AG09319 (cell line): ENCODE measurements at places on chromosomes 1 and 21.

- DNase-seq, result no peak
Measured at GRCh38 chr1:68280286-68280685, 48.0 kb upstream of the WLS start.

GRCh38 chr1:8866173-8866791, 12.2 kb downstream of the ENO1 start:
- DNase-seq, result no peak

DNA sequence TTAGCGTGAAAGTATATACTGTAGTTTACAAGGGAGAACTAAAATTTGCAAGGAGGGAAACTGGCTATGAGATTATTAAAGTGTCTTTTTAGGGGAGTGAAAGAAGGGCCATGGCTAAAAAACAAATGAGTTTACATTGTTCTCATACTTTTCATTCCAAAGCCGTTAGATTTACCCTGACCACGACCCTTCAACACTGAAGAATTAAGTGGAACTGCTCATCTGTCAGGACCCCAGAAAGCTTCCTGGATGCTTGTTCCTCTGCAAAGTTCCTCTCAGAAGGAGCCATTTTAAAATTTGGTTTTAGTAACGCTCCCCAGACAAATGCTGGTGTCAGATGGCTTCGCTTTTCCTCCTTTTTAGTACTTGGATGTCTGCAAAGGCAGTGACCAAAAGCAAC, 82.7 kb upstream of the ZBTB18 start:
- DNase-seq, result no peak

DNA sequence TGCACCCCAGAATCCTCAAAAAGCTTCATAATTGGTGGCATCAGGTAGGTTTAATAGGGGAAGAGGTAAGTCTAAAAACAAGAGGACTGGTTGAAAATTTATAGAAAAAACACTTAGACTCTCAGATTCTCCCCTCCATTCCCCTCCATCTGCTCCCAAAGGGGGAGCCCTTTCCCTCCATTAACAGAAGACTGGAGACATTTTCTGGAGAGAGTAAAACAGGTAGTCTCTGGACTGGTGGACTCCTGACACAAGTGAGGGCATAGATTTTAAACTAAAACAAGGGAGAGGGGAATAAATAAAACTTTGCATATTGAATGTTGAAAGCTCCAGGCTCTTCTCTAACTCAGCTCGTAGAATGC, 54.0 kb upstream of the IPO9 start:
- no peak for DNase-seq

- no peak for DNase-seq
Measured at GRCh38 chr1:17572264-17572985, 32.9 kb downstream of the ARHGEF10L start.
